ENCODE measurements at places on chromosomes 3 and 15.

DNA sequence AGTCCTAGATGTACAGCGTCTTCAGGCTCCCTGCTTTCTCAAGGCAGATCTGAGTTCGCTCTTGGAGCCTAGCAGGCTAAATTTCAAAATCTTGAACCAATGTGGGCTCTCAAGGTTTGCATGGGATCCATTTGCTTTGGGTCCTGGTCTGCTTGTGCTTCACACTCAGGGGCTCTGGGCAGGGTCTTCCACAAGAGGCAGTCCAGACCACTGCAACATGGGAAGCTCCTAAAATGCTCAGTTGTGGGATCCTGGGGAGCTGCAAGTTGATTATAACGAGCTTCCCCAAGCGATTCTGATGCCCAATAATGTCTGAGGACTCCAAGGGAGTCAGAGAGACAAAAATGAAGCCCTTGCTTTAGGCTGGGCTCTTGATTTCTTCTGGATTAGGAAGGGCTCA, 6.7 kb downstream of the NUTM1 start:
- no peak for DNase-seq

- DNase-seq = no peak
Observed at GRCh38 chr3:159859836-159860235, 128.8 kb upstream of the IL12A start.

GRCh38 chr3:141863491-141863890, 13.0 kb upstream of the ATP1B3 start:
- no peak for DNase-seq

GRCh38 chr3:194395778-194396538, 3.1 kb downstream of the GP5 start:
- no peak for DNase-seq

DNA sequence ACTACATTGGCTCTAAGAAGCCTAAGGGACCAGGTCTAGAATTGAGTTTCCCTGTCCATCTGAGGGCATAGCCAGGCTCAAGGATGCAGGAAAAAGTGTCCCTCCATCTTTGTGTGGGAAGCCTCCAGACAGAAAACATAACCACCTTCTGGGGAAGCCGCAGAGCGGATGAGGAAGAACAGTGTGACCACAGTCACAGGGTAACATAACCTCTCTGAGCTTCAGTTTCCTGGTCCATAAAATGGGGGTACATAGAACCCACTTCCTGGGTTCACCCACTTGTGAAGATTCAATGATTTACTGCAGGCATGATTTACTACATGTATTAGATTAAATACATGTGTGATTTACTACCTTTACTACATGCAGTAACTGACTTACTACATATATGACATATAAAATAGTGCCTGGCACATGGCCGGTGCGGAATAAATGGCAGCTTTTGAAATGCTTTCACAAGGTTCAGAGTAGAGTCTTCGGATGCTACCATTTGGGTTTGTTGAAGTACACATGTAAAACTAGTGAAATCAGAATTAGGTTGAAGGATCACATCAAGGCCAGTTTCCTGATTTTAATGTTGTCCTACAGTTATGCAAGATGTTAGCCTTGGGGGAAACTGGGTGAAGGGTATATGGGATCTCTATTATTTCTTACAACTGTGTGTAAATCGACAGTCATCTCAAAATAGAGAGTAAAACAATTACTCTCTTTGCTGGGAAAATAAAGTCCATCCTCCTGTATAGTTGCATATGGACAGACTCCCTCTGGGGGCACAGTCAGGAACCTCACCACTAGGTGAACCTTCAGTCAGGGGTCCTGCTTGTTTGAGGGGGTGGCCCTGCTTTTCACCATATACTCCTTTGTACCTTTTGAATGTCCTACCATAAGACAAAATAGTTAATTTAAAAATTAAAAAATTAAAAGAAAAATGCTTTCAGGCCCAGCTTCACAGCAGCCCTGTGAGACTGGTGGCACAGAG, 86.0 kb downstream of the SEMA5B start:
- DNase-seq = no peak

GRCh38 chr15:48905847-48906246, 27.9 kb downstream of the EID1 start:
- no peak for DNase-seq

DNA sequence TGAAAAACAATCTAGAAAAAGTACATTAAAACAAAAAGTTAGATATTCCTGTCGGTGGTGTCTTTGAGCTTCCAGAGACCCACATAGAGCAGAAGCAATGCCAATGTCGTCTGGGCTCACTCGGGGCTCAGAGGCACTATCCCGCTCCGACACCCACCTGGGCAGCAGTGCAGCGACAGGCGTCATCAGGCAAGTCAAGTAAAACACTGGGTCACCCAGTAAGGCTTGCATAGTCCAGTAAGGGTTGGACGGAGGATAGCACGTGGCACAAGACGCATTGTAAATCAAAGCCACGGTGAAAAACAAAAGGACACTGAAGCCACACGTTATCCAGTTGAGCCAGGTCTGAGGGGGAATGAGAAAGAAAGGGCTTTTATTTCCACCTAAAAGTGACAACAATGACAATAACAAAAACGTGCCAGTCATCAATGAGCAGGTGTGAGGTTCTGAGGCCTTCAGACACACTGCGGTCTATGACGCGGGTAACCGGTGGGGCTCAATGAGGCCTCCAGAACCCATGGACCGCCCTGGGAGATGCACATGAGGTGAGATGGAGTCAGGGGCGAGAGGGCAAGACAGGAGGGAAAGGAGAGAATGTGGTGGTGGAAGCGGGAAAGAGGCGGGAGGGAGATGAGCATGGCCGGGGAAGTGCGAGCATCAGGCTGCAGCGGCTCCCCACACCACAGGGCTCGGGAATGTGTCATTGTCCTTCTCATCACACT, 183.0 kb downstream of the ATP10A start:
- DNase-seq = no peak

DNA sequence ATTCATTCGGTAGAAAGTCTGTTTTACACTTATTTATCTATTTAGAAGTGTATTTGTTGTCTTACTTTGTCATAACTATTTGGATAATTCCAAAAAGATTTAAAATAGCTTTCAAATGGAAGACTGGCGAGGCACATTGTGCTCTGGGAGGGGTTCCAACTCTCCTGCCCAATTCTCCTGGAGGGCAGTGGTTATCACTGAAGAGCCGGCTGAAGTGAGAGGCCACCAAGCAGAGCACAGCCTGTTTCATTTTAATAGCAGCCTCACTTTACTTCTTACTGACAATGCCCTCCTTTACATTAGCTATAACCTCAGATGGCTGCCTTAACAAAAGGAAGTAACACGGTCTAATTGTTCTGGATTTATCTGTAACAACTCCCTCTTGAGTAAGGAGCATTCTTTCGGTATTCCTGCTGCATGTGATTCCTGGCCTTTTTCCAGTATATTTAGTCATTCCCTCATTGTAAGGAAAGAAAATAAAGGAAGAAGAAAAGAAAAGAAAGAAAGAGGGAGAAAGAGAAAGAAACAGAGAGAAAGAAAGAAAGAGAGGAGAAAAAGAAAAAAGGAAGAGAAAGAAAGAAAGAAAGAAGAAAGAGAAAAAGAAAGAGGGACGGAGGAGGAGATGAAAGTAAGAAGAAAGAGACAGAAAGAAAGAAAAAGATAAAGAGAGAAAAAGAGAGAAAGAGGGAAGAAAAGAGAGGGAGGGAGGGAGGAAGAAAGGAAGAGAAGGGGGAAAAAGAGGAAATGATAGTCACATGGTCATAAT, 339.8 kb upstream of the WNT5A start:
- no peak for DNase-seq

GRCh38 chr15:68635141-68635540, 56.3 kb downstream of the CORO2B start:
- DNase-seq = no peak

DNA sequence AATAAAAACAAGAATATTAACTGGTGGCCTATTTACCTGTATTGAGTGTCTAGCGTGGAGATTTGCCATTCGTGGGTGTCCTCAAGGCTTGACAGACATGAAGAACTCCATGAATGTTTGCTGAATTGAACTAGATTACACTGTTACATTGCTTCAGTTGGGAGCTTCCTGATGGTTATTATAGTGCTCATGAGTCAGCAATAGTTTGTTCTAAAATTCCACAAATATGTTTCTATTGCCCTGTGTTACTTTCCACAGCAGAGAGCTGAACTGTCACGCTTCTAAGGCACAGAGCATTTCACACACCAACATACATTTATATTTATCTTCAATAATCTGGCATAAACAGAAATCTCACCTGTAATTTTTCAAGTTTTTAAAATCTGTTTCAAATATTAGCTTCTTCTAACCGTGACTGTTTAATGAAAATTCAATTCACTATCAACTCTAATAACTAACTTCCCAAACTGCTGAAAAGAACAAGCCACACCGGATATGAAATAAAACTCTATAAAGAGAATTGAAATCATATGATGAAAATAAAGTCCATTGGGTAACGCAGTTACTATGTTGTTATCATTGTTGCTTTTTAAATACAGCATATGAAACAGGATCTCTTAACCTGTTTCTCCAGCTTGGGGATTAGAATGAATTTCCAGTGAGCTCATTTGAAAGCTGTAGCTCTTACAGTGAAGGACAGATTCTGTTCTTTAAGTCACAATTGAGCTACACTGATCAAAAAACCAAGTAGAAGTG, 61.2 kb upstream of the MCF2L2 start:
- no peak for DNase-seq

DNA sequence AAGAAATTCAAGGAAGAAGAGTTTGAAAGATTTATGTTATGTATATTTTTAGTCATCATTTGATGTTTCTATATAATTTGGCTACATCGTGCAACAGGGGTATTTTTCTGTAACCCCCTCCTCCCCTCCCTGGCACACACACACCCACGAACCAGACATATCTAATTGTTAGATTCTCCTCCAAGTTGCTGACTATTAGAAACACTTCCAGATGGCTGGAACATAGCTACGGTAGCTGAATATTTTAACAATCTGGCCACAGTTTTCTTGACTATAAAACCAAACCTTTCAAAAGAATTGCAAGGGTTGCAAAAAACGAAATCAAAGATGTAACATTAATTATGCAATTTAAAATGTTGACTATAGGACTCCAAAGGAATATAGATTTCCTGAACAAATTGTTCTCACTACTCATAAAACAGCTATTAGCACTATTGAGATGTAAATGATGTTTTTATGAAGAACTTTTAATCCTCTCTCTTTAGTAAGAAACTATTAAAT, 154.4 kb downstream of the CHL1 start:
- no peak for DNase-seq

DNA sequence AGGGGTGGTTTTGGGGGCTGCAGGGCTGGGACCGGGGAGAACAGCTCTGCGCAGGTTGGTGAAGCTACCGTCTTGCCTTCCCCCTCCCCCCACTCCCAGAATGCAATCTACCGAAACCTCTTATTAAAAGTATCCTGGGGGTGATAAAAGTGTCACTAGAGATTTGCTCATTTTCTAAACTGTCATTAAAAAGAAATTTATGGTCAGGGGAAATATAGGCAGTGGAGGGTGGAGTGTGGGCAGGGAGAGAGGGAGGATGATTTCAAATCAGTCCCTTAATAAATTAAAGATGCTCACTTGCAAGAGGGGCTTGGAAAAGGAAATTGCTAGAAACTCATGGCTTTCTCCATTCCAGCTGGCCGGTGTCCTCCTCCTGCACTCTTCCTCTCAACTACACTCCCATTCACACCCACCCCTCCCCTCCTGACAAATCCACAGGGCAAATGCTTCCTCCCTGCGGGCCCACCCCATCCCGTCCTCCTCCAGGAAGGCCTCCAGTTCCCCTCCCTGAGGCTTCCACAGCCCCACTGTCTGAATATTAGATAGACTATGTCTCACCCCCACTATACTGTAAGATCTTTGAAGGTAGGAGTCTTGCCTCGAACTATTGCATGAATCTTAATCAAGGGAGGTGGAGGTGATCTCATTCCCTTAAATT, 83.9 kb downstream of the TLE3 start:
- no peak for DNase-seq

GRCh38 chr15:36954486-36954885, 145.9 kb downstream of the MEIS2 start:
- no peak for DNase-seq

GRCh38 chr3:52281981-52282801, 3.7 kb upstream of the WDR82 start:
- DNase-seq = no peak

- DNase-seq = no peak
Observed at GRCh38 chr3:27719314-27720003, 2.7 kb downstream of the EOMES start.

DNA sequence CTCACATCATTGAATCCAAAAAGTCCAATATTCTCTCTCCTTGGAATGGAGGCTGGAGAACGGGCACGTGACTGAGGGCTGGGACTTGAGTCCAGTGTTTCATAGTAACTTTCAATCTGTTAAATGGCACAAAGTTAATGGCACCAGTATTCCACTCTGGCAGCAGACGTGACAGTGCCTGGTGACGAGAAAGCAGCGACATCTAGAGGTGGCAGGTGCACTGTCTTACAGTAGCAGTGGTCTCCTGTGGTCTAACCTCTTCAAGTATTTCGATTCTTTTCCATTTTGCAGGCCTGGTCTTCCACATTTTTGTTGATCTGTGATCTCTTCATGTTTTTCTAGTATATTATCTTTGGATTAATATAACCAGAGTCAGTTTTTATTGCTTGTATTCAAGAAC, 107.1 kb downstream of the OXSM start:
- DNase-seq = no peak

DNA sequence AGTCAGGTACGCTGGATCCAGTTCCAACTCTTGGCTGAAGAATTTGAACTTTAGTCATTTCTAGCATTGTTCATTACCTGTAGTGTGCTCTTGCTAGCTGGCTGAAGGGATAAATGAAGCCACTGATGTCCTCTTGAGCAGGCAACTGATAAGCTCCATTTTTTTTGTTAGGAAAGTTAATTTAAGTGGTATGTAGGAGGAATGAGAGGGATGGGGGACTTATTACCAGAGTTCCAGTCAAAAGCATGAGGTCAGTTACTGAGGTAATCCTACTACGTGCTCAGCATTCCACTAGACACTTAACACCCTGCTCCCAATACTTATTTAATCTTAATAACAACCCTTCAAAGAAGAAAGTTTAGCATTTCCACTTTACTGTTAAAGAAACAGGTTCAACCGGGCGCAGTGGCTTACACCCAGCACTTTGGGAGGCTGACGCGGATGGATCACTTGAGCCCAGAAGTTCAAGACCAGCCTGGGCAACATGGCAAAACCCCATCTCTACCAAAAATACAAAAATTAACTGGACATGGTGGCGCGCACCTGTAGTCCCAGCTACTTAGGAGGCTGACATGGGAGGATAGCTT, 2.0 kb upstream of the RASA2 start:
- no peak for DNase-seq

- DNase-seq = no peak
Observed at GRCh38 chr3:16607718-16608117, 2.5 kb upstream of the DAZL start.

DNA sequence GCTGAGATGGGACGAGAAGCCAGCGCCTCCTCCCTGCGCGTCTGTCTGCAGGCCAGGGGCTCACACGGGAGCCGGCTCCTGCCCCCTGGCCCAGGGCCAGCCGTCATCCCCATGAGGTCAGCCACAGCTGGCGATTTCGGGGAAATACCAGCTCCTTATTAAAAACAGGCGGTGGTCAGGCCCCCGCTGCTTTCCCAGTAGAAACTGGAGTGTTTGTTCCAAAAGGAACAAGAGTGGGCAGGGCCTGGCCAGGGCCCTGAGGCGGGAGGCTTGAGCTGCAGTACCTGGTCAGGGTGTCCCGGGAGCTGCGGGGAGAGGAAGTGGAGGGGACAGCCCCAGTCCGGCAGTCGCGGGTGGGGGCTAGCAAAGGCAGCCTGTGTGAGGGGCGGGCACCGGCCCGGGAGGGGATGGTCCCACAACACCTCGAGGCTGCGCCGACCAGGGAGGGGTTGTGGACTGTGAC, 17.8 kb downstream of the MYL3 start:
- no peak for DNase-seq
